ENCODE measurements at places on chromosomes 5 and 9.

DNA sequence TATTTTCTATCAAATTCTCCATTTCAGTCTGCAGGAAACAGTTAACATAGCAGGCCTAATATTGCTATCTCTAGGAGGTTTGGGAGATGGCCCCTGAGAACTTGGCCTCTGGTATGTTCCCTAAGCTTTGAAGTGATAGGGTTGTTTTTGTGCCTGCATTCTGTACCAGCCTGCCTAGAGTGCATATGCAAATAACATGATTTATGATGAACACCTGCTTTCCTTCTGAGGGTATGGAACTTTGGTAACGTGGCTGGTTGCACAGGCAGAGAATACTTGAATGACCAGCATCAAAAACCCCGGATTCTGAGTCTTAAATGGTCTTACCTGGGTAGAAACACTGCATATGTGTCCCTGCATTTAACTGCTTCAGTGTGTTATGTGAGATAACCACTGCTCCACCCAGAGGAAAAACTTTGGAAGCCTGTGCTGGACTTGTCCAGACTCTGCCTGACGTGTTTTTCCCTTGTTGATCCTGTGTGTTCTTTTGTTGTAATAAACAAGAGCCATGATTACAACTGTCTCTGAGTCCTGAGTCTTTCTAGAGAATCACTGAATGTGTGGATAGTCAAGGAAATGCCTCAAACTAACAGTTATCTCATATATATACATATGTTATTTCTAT is 111.3 kb upstream of the ABCA1 start:
- no peak for DNase-seq

- no peak for DNase-seq
Observed at GRCh38 chr5:59640411-59640810, 253.1 kb downstream of the PDE4D start.

DNA sequence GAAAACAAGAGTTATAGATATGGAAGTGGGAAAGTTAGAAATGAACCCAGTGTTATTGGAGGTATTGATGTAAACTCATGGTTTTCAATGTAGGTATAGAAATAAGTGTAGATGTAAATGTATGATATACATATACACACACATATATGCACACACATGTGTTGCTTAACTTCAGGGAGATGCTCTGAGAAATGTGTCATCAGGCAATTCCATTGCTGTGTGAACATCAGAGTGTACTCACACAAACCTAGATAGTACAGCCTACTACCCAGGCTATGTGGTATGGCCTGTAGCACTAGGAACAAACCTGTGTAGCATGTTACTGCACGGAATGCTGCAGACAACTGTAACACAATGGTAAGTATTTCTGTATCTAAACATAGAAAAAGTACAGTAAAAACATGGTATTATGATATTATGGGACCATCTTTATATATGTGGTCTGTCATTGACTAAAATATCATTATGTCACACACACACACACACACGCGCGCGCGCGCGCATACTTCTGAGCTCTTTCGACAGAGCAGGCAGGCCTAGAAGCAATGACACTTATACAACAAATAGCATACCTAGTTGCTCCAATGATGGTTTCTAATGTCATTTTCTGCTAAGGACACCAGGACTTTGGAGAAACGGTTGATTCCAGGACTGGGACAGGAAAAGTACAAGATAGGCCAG is 86.6 kb downstream of the MACROH2A1 start:
- DNase-seq = no peak

- DNase-seq = no peak
Observed at GRCh38 chr5:71932655-71933338, 174.5 kb upstream of the MAP1B start.

DNA sequence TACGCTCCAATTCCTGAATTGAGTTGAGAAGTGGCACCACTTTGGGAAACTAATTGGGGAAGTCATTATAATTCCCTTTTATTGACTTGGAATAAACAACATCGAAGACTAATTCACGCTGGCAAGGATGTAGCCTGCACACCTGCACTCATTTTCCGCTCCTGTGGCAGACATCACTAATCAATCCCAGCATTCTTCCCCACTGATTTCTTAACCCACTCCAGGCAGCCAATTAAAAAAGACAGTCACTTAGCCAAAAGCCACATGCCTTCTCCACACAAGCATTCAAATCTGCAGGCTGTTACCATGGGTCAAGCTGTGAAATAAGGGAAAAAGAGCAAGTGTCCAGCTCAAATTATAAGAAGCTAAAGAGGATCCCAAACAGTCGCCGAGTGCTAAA is 68.2 kb upstream of the HRH2 start:
- no peak for DNase-seq

GRCh38 chr5:78634229-78634628 is 14.3 kb downstream of the LHFPL2 start:
- no peak for DNase-seq

- no peak for DNase-seq
Observed at GRCh38 chr5:41334758-41335157, 121.4 kb upstream of the C6 start.

- DNase-seq = no peak
Observed at GRCh38 chr5:72464071-72464470, 43.1 kb downstream of the ZNF366 start.

- DNase-seq = no peak
Observed at GRCh38 chr9:95043826-95044225, 273.7 kb downstream of the FANCC start.

DNA sequence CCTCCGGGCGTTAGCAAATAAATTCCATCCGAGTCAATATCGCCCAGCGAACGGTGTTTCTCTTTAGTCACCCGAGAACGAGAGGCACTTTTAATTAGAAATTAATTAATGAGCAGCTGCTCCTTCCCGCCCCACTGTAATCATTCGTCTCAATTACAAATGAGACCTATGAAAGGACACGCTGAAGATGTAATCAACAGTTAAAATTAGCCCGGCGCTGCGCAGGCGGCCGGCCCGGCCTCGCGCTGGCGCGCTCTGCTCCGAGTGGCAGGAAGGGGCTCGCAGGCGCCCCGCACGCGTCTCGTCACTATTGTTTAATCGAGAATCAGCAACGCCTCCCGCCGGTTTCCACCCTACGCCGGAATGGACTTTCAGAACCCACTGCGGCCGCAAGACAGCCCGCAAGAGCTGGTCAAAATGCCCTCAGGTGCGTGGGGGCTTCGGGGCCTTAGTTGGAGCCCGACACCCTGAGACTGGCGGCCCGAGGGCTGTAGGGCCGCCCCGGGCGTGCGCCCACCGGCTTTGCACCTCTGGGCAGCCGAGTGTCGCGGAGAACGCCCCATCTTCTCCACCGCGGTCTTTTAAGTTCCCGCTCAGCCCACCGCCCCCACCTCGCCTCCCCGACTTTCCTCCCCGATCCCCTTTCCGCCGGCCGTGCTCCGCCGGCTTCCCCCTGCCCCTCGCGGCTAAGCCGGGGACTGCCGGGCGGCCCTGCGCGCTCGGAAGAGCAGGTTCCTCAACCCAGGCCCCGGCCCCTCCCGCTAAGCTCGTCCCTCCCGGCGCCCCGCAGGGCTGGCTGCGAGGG is 597 bp upstream of the IRX4 start:
- DNase-seq = no peak

- DNase-seq = peak; percentile 47
Observed at GRCh38 chr5:79561525-79561893, 47.6 kb upstream of the HOMER1 start.

DNA sequence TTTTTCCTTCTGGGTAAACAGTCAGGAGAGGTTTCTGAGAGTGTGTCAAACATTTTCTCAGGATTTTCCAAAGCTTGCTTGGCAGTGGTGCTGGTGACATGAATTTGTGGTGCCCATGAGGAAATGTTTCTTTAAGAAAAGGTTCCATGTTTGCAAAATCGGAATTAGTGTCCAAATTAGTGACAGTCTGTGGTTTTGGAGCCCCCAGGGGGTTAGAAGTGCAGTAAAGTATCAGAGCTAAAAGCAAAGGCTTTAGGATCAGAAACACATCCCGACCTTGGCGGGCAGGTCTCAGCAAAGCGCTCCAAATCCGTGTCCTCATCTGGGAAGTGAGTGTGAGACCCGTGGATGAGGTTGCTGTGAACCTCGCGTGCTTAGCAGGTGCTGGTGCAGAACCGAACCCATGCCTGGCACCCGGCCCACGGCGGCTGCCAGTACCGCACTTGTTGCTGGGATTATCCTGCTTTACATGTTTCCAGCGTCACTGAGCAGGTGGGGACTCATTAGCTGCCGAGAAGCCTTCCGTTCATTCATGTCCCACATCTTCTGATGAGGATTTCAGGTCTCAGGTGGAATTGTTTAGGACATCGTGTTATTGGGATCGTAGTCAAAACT is 70.8 kb upstream of the COL5A1 start:
- DNase-seq = peak; percentile 27

GRCh38 chr9:98995971-98996504 is 52.3 kb downstream of the COL15A1 start:
- DNase-seq = peak; percentile 37

- no peak for DNase-seq
Observed at GRCh38 chr5:124755565-124755964, 9.1 kb upstream of the ZNF608 start.

GRCh38 chr5:163505049-163505367 is 411 bp upstream of the MAT2B start:
- no peak for DNase-seq

- peak; percentile 63 for DNase-seq
Observed at GRCh38 chr5:81779125-81779915, 28.4 kb upstream of the SSBP2 start.

- no peak for DNase-seq
Observed at GRCh38 chr9:133474215-133474614, 4.7 kb downstream of the SLC2A6 start.

DNA sequence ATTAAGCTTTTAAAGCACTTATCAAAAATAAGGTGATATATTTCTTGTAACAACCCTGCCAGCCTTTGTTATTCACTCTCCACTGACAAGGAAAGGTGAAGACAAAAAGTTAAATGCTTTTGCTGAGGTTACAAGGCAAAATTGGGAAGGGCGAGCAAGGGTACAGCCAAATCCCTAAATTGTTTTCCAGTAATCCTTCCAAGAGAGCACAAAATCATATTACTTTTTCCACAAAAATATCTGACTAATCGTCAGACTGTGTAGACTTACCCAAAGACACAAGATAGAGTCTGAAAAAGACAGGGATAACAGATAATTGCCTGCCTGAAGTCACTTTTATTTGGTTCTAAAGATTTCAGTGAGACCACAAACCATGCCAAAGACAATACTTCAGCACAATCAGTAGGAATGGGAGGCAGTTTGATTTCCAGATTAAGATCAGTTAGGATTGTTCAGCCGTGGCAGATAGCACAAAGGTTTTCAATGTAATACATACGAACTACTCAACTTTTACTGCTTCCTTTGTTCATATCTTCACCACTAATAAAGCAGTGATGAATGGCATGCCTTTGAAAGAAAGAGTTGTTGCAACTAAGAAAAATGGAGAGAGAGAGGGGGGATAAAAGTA is 383.8 kb upstream of the TUSC1 start:
- DNase-seq = no peak

DNA sequence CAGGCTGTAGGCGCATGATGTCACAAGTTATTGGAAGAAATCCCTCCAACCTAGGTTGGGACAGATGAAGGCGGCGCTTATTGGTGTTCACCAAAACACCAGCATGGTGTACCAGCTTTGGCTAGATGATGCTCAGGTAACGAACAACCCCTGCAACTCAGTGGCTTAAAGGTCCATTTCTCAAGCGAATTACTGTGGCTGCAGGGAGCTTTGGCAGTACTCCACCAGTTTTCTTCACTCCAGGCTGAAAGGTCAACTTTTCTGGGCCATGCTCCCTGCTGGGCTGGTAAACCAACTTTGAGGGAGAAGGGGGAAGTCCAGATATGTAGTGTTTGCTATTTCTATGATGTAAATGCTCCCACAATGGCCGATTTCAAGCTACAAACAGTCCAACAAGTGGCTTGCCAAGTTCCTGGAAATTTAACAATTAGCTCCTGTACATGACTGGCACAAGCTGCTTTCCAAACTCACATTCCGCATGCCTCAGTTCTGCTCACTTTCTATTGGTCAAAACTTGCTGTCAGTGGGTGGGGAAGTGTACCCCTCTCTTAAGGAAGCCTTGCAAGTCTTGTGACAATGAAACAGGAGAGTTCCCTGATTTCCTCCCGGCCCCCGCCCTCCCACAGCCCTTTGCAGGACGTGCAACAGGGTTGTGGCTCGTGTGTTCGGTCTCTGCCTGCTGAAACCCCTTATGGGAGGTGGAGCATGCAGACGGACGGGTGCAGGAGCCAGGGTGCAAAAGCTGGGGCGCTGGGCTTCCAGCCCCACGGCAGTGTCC is 588 bp upstream of the ZBED3 start:
- no peak for DNase-seq

DNA sequence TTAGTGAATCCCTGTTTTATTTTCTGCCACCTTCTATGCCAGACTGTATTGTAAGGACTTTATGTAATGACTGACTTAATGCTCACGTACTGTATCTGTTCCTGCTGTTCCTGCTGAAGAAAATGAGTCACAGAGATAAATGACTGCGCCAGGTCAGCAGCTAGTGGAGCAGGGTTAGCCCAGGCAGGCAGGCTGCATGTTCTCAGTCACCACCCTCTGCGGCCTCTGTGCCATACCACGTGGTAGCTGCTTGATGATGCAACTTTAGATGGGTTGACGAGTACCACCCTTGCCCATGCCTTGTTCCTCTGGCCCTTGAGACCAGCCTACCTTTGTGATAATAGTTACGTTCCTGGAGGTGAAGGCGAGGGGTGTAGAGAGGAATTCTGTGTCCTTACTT is 161.9 kb downstream of the TRIO start:
- no peak for DNase-seq

GRCh38 chr9:19533373-19533772 is 124.6 kb downstream of the ACER2 start:
- no peak for DNase-seq

DNA sequence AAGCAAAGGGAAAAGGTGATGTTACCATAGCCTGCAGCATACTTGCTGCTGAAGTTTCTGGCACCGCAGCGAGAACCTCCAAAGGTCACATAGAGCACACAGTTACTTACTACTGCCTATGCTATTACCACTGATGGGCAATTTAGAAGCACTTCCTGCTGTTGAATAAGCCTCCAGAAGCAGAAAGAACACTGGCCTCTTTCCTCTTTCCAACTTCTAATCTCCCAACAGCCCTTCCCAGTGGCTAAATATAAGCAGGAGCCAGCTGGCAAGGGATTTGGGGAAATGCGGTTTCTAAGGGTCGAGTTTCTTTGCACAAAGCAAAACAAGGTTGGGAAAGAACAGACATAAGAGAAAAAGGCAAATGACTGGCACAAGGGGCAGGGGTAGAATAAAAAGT is 669.2 kb upstream of the ACO1 start:
- no peak for DNase-seq

DNA sequence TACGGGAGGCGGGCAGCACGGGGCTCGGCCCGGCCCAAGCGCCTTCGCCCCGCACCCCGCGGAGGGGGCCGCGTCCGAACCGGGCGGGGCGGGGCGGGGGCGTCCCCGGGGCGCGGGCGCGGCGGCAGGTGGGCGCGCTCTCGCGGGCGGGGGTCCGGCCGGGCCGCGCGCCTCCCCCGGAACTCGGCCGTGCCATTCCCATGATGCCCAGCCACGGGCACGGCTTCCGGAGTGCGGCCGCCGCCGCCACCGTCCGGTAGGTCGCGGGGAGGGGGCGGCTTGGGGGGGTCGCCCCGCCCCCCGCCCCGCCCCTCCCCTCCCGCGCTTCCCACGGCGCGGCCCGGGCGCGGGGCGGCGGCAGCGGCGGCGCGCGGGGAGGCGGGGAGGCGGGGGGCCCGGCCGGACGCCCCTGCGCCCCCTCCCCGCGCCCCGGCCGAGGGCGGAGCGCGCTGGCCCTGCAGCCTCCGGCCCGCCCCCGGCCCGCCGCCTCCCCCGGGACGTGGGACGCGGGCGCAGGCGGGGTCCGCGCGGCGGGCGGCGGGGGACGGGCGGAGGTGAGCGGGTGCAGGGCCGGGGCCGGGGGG is at the start of gene PPP1R26:
Gene PPP1R26, plus strand, starts transcription at position 314 of the 584 bp plus-strand sequence. CDS start 4,729 bp downstream, outside the sequence.
- no peak for DNase-seq
